ENCODE measurements at places on chromosomes 1 and 21.

GRCh38 chr21:26820509-26820908 is 24.7 kb downstream of the ADAMTS1 start:
- DNase-seq = no peak

DNA sequence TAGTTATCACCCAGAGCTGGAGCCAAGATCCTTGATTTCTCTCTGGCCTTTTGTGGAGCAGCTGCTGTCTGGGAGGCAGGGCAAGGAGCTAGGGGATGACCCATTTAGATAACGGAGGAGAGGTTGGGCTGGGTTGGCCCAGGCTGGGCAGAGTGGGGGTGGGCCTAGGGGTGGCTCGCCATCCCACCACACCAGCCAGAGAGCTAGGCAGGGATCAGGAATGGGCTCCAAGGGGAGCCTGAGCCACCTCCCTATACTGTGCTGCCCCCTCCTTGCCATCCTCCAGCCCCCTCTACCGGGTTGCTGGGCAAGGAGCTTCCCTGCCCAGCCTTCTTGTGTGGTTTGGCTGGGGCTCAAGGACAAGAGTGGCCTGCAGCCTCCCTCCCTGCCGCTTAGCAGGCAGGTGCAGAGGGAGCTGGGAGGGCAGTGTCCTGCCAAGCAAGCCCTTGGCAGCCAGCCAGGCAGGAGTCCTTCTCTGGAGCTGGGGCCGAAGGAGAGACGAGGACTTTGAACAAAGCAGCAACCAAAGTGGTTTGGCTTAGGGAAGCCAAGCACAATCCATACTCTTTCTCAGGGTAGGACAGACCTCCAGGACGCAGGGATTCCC is 4.1 kb downstream of the NUAK2 start:
- no peak for DNase-seq

GRCh38 chr21:16040601-16041000 is 310.8 kb downstream of the USP25 start:
- no peak for DNase-seq

GRCh38 chr1:235892734-235893413 is 26.2 kb upstream of the LYST start:
- DNase-seq = no peak

GRCh38 chr1:43994794-43995790 is 3.7 kb downstream of the CCDC24 start:
- DNase-seq = no peak

GRCh38 chr1:54710434-54710833 is 5.2 kb upstream of the TTC4 start:
- DNase-seq = no peak

DNA sequence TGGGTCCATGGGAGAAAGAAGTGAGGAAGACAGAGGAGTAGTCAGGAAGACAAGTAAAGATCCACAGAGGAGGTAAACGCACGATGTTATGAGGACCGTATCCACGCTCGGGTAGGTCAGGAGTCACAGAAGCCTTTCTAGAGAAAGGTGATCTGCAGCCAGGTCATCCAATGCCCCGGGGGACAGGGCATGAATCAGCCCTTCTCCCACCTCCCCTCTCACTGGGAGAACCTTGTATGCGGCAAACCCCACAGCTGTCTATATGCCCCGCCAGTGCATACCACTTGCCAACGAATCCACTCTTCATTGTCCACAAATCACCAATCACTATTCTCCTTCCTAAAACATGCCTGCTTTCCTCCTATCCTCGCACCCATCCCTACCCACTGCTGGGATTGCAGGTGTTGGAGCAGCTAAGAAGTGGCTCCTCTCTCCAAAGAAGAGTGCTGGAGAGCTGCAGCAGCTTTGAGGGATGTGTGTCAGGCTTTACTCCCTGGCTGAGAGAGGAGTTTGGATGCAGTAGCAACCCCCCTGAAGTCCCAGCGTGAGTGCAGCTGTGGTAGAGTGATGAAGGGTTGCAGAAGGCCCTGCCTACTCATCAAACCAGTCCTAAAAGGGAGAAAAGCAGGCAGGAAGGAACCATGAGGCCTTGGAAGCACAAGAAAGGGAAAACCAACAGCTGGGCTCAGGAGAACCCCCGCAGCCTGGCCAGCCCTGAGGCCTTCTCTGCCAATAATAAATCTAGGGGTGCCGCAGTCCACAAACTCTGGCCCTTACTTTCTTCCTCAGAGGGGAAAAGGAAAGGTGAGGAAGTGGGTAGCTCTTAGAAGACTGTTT is 102.2 kb upstream of the GADD45A start:
- DNase-seq = no peak

DNA sequence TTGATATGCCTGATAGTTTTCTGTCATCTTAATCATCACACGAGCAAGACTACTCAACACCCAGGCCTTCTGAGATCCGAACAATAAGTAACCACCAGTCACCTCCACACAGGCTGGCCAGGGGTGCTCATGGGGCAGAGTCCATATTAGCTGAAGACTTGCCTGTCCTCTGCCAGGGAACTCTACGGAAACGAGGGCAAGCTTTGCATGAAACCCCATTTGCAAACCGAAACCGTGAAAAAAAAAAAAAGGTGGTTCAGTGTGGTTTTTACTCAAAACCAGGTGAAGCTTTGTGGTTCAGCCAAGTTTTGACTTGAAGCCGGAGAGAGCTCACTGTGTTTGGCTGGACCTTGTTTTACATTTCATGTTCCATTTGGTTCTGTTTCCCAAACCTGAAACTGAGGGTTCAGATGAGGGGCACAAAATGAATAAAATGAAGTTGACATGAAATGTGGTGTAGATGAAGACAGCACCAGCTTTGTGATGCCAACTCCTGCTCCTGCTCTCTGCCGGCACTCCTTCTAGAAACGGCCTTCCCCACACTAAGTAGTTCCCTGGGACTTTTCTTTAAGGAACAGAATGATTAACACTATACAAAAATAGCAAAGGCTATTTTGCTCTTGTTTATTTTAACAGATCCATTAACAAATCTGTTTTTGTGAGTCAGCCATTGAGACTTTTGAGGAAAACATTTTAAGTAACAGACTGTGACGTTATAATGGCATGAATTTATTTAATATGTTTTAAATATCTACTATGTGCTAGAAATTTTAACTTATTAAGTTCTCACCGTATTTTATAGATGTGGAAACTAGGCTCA is 74.7 kb downstream of the RUNX1 start:
- peak; percentile 15 for DNase-seq

GRCh38 chr1:221440658-221441057 is 301.2 kb downstream of the DUSP10 start:
- DNase-seq = no peak

- DNase-seq = no peak
Observed at GRCh38 chr1:246146804-246147523, 360.1 kb downstream of the SMYD3 start.

- no peak for DNase-seq
Observed at GRCh38 chr21:25371841-25372425, 235.3 kb downstream of the MRPL39 start.

- DNase-seq = no peak
Observed at GRCh38 chr1:25620211-25620610, 3.6 kb downstream of the MAN1C1 start.

DNA sequence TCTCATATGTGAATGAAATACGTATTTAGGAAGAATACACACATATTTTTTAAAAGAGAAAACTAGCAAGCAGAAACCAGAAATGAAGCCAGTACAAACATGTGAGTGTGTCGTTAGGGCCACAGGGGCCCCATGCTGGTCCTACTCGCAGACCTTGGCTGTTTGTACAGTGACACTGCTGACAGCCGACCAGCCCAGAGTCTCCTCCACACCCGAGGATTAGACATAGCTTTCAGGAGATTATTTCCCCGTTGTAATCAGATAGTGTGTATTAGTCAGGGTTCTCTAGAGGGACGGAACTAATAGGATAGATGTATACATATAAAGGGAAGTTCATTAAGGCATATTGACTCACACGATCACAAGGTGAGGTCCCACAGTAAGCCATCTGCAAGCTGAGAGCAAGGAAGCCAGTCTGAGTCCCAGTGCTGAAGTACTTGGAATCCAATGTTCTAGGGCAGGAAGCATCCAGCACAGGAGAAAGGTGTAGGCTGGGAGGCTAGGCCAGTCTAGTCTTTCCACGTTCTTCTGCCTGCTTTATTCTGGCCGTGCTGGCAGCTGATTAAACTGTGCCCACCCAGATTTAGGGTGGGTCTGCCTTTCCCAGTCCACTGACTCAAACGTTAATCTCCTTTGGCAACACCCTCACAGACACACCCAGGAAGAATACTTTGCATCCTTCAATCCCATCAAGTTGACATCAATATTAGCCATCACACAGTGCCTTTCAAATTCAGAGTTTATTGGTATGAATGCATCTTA is 51.2 kb downstream of the DIP2A start:
- DNase-seq = no peak

DNA sequence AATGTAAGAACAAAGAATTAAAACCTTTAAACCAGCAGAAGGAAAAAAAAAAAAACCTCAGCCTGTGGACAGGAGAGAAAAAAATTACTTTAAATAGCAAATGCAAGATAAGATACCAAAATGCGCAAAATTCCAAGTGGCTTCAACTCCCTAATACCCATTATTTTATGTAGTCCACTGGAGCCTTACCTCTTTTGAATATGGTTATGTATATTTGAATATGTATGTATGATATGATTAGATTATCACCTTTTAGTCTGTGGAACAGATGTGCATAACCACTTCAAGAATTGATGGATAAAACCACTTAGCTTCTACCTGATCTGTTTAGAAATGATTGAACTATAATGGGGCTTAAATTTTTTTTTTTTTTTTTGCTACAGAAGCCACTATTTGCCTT is 52.4 kb upstream of the C1orf115 start:
- no peak for DNase-seq

GRCh38 chr1:62269851-62270495 is 49.3 kb downstream of the KANK4 start:
- DNase-seq = no peak

GRCh38 chr1:63982201-63982600 is 208.4 kb downstream of the ROR1 start:
- DNase-seq = no peak

GRCh38 chr1:1776672-1777582 is 1.3 kb downstream of the NADK start:
- no peak for DNase-seq

DNA sequence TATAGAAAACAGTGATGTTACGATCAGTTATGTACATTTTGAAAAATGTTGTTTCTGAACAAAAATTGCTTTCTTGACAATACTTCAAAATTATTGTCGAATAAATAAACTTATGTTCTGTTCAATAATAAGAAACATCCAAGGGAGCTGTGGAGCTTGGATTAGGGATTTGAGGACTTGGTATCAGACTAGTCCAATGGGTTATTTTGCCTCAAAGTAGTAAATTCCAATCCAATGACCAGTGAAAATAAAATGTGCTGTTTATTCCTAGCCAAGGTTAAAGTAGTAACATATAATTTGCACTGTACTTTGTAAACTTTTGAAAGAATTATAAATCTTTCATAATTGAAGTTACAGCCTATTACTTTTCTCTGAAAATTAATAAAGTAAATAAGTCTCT is 79.1 kb upstream of the IVNS1ABP start:
- DNase-seq = no peak

DNA sequence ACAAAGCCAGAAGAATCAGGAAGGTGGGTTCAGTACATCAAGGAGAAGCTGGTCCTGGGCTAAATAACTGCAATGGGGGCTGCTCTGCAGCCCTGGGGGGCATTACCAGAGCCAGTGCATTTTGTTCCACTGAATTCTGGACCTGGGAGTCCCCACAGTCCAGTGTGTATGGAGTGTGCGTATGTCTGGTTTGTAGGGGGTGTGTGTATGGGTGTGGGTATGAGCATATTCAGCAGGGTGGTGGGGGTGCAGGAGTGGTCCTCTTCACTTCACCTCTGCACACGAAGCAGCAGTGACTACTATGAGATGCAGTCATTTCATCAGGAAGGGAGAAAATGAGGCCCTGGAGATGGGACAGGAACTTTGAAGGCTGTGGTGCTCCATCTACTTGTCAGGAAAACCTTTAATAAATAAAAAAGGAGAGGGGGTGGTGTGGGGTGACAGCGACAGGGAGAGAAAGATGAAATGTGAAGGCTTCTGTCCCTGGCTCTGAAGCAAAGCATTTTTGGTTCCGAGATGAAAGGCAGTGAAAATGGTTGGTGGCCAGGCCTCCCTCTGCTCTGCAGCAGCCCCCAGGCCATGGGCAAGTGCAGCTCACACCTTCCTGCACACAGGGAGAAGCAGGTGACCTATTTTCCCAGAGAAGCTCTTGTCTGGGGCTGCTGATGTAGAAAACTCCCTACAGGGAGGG is 121.5 kb upstream of the CACHD1 start:
- no peak for DNase-seq

DNA sequence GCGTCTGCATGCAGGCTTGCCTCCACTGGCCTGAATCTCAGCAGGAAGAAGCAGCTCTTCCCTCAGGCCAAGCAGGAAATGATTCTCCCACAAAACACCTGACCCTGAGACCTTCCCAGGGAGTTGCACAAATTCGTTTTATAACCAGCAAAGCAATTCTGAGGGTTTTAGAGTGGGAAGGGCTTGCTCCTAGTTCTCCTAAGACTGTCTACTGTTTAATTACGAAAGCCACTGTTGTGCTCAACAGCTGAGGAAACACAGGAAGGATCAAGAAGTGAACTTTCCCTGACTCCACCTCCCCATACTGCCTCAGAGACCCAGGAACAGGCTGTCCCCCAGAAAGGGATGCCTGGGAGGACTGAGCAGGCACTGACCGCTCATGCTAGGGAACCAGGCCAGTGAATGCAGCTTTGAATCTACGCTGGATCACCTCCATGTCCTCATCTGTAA is 37.0 kb upstream of the PUM1 start:
- no peak for DNase-seq

Measured in T-helper 9 cell (primary cell).